ENCODE measurements at places on chromosomes 3 and 15.

GRCh38 chr3:25128735-25129134 lies 299.3 kb upstream of the RARB start:
- no peak for DNase-seq

DNA sequence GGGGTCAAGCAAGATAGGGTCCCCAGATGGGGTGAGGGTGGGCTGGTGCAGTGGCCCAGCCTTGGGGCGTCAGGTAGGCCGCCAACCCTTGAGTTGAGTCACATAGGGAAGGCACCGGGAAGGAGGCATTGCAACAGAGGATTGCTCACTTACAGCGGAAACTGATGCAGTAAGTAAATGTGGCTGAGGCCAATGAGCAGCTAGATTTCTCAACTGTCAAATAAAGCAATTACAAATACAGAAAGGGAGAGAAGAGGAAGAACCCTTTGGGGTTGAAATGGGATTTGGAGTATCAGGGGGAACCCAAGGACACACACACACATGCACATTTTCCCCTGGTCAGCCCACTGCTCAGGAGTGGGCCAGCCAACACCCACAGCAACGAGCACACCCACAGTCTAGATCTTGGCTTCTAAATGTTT lies 44.0 kb downstream of the CHSY1 start:
- no peak for DNase-seq

DNA sequence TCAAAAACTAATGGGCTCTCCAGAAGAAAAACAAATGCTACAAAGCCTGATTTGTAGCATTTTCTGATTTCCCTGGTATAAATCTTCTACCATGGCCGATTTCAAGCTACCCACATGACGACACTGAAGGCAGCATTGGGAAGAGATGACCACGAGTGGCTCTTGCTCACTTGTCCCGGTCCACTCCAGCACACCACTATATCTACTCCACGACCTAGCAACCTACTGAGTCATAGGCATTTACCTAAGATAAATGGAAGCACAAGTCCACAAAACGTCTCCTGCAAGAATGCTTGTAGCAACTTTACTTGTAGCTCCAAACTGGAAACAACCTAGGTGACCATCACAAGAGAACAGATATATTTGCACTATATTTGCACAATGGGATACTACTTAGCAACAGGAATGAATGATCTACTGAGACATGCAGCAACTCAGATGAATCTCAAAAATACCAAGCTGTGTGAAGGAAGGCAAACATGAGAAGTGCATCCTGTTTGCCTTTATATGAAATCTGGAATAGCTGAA lies 60.8 kb upstream of the HES1 start:
- DNase-seq = no peak

GRCh38 chr3:171522651-171523050 lies 62.4 kb upstream of the TNIK start:
- DNase-seq = no peak

DNA sequence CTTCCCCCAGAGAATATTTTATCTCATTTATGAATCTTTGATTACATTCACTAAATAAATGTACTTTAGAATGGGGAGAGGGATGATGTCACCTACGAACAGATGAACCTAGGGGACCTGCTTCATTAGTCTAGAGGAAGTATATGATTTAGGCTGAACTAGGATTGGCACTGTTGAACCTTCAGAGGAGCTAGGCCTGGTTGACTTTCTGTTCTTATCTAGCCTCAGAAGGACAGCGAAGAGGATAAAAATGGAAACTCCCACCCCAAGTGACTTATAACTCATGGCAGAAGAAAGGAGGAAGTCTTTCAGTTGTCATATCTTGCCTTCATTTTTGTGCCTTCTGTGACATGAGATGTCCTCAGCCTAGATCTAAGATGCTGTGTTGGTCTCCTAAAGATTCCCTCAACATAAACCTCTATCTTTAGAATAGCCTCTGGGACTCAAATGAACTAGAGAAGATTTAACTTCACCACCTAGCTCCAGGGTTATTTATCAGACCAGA lies 42.6 kb downstream of the POLG start:
- DNase-seq = no peak

GRCh38 chr15:68818769-68819494 lies 1.8 kb downstream of the ANP32A start:
- peak; percentile 18 for DNase-seq

DNA sequence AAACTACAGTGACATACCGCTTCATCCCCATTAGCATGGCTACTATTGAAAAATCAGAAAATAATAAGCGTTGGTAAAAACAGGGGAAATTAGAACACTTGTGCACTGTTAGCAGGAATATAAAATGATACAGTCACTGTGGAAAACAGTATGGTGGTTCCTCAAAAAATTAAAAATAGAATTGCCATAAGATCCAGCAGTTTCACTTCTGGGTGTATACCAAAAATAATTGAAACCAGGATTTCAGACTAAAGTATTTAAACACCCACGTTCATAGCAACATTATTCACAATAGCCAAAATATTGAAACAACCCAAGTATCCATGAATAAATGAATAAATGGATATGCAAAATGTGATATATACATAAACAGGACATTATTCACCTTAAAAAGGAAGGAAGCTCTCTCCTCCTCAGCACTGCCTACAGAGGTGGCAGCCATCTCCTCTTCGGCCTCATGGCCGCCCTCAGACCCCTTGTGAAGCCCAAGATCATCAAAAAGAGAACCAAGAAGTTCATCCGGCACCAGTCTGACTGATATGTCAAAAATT lies 34.1 kb downstream of the NGLY1 start:
- DNase-seq = no peak

GRCh38 chr15:70099967-70100473 lies 2.3 kb upstream of the TLE3 start:
- no peak for DNase-seq

GRCh38 chr3:8460815-8461456 lies 40.7 kb upstream of the LMCD1 start:
- peak; percentile 64 for DNase-seq

GRCh38 chr3:27914199-27914598 lies 192.1 kb upstream of the EOMES start:
- peak; percentile 5 for DNase-seq

- DNase-seq = no peak
Measured at GRCh38 chr3:146100180-146100579, 60.8 kb downstream of the PLOD2 start.
